ENCODE measurements at places on chromosomes 12 and 14.

DNA sequence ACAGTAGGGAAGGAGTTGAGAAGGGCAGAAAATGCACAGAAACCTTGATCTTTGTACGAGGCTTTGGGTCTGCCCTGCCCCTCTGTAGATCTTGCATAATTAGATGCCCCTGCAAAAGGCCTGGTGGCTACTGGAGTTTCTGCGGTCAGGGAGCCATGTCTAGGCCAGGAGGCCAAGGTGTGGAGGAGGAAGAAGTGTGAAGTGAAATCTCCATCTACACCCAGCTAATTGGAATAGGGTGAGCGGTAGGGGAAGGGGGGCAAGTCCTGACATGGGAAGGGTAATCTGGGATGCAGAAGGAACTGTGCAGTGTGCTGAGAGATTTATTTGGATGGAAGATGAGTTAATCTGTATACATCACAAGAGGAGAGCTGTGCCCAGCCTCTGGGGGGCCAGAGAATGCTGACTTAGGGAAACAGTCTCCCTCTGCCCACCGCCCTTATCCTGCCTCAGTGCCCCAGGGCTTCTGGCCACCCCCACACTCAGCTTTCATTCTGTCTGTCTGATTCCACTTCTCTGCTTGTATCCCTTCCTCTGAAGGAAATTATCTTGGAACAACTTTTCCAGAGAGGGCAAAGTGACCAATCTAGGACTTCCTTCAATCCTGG lies 5.4 kb downstream of the CYP27B1 start:
- H3K27ac ChIP-seq = no peak overlapping the region
- no peak for DNase-seq
- H3K36me3 ChIP-seq = peaks cover 7% of the 10 kb centered on the region
- no peak overlapping the region for H3K4me3 ChIP-seq
- H3K27me3 ChIP-seq = peaks cover 65% of the 10 kb centered on the region

- H3K27me3 ChIP-seq = peaks cover 14% of the 10 kb centered on the region
- H3K4me3 ChIP-seq = no peak overlapping the region
- DNase-seq = no peak
- no peaks in the 10 kb centered on the region for H3K4me1 ChIP-seq
- no peak overlapping the region for H3K27ac ChIP-seq
These were observed 7.2 kb downstream of the KRT76 start for GRCh38 chr12:52769946-52770345.

GRCh38 chr12:104464899-104465298 lies 8.2 kb downstream of the CHST11 start:
- H3K27ac ChIP-seq = no peak overlapping the region
- no peak overlapping the region for H3K4me3 ChIP-seq
- H3K4me1 ChIP-seq = peaks cover 27% of the 10 kb centered on the region
- no peak for DNase-seq

DNA sequence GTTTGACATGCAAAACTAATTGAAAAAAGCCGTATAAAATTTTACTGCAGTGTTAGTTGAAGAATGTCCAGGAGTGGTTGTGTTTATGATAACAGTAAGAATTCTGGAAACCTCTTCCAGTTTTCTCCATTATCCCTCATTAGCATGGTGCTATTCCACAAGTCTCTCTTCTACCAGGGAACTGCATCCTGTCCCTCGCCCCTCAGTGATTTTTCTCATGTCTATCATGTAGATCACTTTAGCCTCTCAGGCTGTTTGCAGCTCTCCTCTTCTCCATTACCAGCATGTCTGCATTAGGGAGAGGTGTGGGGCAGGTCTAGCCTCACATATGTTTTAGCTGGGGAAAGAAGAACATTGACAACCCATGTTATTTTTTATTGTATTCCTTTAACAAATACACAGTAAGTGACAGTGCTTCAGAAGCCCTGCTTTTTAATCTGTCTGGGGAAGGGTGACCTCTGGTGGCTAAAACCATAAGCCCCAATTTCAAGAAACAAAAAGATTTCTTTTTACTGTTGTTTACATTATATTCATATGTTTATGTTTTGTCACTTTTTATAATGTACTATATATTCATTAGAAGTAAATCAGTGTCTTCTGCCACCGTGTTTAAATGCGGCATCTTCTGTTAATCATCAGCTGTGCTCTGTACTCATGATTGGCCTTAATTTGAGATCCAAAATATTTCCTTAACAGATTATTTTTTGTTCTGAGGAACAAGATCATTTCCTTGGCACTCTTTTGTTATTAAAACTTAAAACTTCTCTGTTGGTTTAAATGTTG lies 70.7 kb downstream of the RASSF8 start:
- no peak overlapping the region for H3K27ac ChIP-seq
- no peak overlapping the region for H3K4me3 ChIP-seq
- H3K27me3 ChIP-seq = no peaks in the 10 kb centered on the region
- H3K4me1 ChIP-seq = peaks cover 5% of the 10 kb centered on the region

DNA sequence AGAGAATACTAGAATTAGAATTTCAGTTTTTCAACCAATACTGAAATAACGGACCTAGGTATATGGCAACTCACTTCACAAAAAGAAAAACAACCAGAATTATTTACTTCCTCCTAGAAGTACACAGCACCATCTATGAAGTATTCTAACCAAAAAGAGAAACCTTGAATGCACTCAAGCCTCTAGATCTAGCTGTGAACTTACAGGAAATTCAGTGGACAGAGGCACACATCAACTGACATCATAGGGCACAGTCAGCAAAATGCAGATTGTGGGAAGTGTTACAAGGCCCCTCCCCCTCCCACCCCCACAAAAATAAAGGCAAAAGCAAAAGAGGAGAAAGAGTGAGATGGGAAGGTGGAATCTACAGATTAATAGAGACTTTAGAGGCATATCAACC lies 102.4 kb downstream of the TMTC1 start:
- H3K27ac ChIP-seq = no peak overlapping the region
- H3K4me1 ChIP-seq = no peaks in the 10 kb centered on the region
- H3K4me3 ChIP-seq = no peak overlapping the region
- no peaks in the 10 kb centered on the region for H3K27me3 ChIP-seq

GRCh38 chr12:80373666-80374065 lies 70.4 kb upstream of the PTPRQ start:
- peak; percentile 71 for DNase-seq
- no peak overlapping the region for H3K4me3 ChIP-seq
- H3K27ac ChIP-seq = no peak overlapping the region
- no peaks in the 10 kb centered on the region for H3K36me3 ChIP-seq
- peaks cover 20% of the 10 kb centered on the region for H3K4me1 ChIP-seq
- no peaks in the 10 kb centered on the region for H3K27me3 ChIP-seq

DNA sequence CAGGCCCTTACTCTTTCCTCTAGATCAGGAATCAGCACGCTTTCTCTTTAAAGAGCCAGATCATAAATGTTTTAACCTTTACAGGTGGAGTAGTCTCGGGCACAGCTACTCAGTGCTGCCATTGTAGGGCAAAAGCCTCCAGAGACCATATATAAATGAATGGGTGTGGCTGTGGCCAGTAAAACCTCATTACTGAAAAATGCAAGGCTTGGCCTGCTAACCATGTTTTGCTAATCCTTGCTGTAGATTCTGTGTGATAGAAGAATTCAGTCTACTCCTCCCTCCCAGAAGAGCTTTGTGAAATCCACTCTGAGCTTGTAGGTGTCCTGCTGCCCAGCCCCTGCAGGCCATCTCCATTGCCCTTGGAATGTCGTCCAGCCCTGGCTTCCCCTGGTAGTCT lies 58.1 kb downstream of the HSP90AA1 start:
- no peak for DNase-seq
- H3K4me3 ChIP-seq = no peak overlapping the region
- peak overlapping the region; percentile 23 for H3K27ac ChIP-seq
- no peaks in the 10 kb centered on the region for H3K4me1 ChIP-seq
- no peaks in the 10 kb centered on the region for H3K27me3 ChIP-seq

DNA sequence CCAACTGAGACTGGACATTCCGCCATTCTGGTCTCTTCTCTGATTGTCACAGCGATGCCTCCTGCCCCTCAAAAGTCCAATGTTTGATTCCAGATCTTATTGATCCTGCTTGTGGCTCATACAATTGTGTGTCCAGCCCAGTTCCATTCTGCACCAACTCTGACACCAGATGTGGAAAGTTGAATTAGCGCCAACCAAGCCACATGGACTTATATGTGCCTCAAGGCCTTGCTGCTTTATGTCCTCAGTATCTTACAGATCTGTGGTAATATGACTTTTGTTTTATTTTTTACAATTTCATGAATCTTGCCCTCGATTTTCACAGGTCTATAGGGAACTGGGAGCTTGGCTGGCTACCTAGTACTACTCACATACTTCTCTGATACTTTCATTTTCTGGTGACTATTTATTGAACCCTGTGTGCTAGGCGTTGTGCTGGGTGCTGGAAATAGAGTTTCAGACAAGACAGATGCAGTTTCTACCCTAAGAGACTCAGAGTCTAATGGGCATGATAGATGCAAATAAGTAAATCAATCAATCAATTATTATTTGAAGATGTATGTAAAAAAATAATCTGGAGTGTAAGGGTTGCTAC lies 472.0 kb downstream of the TMTC2 start:
- H3K27ac ChIP-seq = no peak overlapping the region
- no peak for DNase-seq
- H3K27me3 ChIP-seq = no peaks in the 10 kb centered on the region
- no peaks in the 10 kb centered on the region for H3K4me1 ChIP-seq

DNA sequence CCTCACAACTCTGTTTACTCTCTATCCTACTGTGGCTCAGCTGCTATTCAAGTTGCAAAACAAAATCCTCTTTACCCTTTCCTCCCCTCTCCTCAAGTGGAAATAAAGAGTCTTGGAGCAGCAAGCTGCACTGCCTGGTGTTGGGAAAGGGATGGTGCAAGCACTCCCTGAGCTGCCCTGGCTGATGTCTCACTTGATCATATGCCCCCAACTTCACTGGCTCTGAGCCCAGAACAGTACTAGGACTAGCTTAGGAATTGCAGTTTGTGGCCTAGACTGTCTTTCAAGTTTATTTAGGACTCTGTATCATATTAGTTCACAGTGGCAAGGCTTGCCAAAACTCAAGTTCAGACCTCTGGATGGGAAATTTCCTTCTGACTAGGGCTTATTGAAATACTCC lies 1683.8 kb upstream of the SEL1L start:
- H3K27ac ChIP-seq = no peak overlapping the region
- H3K36me3 ChIP-seq = no peaks in the 10 kb centered on the region
- DNase-seq = no peak
- no peak overlapping the region for H3K4me3 ChIP-seq

DNA sequence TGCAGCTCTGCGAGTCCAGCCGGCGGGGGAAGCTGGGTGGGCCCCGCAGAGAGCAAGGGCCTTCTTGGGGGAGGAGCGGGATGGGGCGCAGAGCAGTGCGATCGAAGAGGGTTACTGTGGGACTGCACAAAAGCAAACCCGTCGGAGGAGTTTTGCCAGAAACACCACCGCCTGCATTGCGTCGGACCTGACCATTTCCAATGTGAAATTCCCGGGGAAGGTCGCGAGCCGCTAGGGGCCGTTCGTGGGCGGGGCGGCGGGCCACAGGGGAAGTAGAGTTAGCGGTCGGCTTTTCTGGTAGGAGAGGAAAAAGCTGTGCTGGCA lies 333 bp upstream of the KCNA1 start:
- H3K4me3 ChIP-seq = peak overlapping the region; percentile 29
- H3K36me3 ChIP-seq = no peaks in the 10 kb centered on the region
- DNase-seq = no peak
- no peak overlapping the region for H3K27ac ChIP-seq
- H3K27me3 ChIP-seq = peaks cover 99% of the 10 kb centered on the region

- no peaks in the 10 kb centered on the region for H3K4me1 ChIP-seq
- DNase-seq = no peak
- no peaks in the 10 kb centered on the region for H3K27me3 ChIP-seq
- no peak overlapping the region for H3K27ac ChIP-seq
These were observed 48.6 kb upstream of the RHOJ start for GRCh38 chr14:63155511-63156185.

- H3K36me3 ChIP-seq = peaks cover 40% of the 10 kb centered on the region
- no peak for DNase-seq
- H3K4me3 ChIP-seq = peak overlapping the region; percentile 87
- H3K27ac ChIP-seq = peak overlapping the region; percentile 79
- H3K4me1 ChIP-seq = peaks cover 33% of the 10 kb centered on the region
These were observed 1.7 kb downstream of the SLC2A3 start for GRCh38 chr12:7934091-7934888.

GRCh38 chr14:102728501-102728900 lies 48.7 kb upstream of the TRAF3 start:
- H3K4me3 ChIP-seq = no peak overlapping the region
- peaks cover 7% of the 10 kb centered on the region for H3K36me3 ChIP-seq
- no peak for DNase-seq
- peaks cover 15% of the 10 kb centered on the region for H3K4me1 ChIP-seq
- H3K27ac ChIP-seq = no peak overlapping the region
- no peaks in the 10 kb centered on the region for H3K27me3 ChIP-seq

- H3K27ac ChIP-seq = no peak overlapping the region
- H3K4me3 ChIP-seq = no peak overlapping the region
- H3K4me1 ChIP-seq = no peaks in the 10 kb centered on the region
- H3K36me3 ChIP-seq = no peaks in the 10 kb centered on the region
These were observed 795.2 kb downstream of the SLC16A7 start for GRCh38 chr12:60391051-60391450.

DNA sequence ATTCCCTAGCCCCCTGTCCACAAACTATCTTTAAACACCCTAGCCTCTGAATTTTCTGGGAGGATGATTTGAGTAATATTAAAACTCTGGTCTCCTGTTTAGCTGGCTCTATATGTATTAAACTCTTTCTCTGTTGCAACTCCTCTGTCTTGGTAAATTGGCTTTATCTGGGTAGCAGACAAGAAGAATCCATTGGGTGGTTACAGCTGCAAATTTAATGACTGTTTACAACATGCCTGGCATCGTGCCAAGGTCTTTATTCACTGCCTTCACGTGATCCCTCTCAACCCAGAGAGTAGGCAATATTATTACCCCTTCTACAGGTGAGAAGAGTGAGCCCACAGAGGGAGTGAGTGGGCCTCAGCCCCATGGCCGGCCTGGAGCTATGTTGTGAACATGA lies 77.8 kb upstream of the MYL2 start:
- no peak overlapping the region for H3K4me3 ChIP-seq
- H3K36me3 ChIP-seq = no peaks in the 10 kb centered on the region
- H3K27me3 ChIP-seq = no peaks in the 10 kb centered on the region
- H3K4me1 ChIP-seq = peaks cover 5% of the 10 kb centered on the region
- H3K27ac ChIP-seq = no peak overlapping the region

- no peak overlapping the region for H3K4me3 ChIP-seq
- no peaks in the 10 kb centered on the region for H3K4me1 ChIP-seq
- H3K36me3 ChIP-seq = no peaks in the 10 kb centered on the region
- no peak for DNase-seq
These were observed 11.5 kb upstream of the CCDC175 start for GRCh38 chr14:59588101-59588500.

GRCh38 chr12:67256649-67257048 lies 12.5 kb upstream of the CAND1 start:
- H3K4me3 ChIP-seq = no peak overlapping the region
- H3K27ac ChIP-seq = no peak overlapping the region
- H3K4me1 ChIP-seq = no peaks in the 10 kb centered on the region
- no peaks in the 10 kb centered on the region for H3K27me3 ChIP-seq
- DNase-seq = no peak
- H3K36me3 ChIP-seq = no peaks in the 10 kb centered on the region

DNA sequence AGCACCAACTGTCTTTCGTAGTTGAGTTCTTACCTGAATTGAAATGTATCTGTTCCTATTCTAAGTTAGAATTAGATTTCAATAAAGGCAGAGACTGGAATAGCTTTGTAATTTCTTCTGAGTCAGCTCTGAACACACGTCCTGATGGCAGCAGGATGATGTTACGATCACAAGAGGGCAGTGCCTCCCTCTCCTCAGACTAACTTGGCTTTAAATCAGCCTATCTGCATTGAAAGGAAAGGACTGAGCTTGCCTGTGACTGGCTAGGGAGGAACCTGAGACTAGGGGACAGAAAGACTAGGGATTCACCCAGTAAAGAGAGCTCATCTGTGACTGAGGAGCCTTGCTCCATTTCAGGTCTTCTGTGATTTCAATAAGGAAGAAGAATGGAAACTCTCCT lies 323.7 kb upstream of the OR4E1 start:
- no peak overlapping the region for H3K4me3 ChIP-seq
- no peaks in the 10 kb centered on the region for H3K36me3 ChIP-seq
- H3K27me3 ChIP-seq = no peaks in the 10 kb centered on the region
- no peak overlapping the region for H3K27ac ChIP-seq
- no peaks in the 10 kb centered on the region for H3K4me1 ChIP-seq
